ENCODE measurements at places on chromosomes 4 and X. TPM values are rescaled to one million over a fixed set of nuclear protein-coding genes. Genes with fewer than 3 reads are reported as not detected.

DNA sequence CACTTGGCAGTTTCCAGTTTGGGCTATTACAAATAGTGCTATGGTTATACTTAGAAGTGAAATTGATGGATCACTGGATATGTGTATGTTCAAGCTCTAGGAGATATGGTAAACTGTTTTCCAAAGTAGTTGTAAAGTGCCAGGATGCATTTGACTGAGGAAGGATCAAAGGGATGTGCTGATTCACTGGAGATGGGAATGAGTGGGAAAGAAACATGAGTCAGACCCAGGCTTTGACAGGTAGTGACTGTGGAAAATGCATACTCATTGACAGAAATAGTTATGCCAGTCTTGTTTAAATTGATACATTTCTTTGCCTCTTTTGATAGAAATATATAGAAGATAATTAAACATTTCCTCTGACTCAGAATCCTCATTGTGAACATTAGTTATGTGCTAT lies 77.9 kb downstream of the CEP135 start:
- H3K36me3 ChIP-seq, result no peaks in the 10 kb centered on the region
- no peak for DNase-seq
- H3K4me3 ChIP-seq, result no peak overlapping the region
- H3K27me3 ChIP-seq, result no peaks in the 10 kb centered on the region

- no peak overlapping the region for H3K4me3 ChIP-seq
- H3K27ac ChIP-seq, result no peak overlapping the region
- no peaks in the 10 kb centered on the region for H3K36me3 ChIP-seq
- H3K4me1 ChIP-seq, result no peaks in the 10 kb centered on the region
These were observed 86.6 kb downstream of the DDIT4L start for GRCh38 chr4:100103671-100104070.

DNA sequence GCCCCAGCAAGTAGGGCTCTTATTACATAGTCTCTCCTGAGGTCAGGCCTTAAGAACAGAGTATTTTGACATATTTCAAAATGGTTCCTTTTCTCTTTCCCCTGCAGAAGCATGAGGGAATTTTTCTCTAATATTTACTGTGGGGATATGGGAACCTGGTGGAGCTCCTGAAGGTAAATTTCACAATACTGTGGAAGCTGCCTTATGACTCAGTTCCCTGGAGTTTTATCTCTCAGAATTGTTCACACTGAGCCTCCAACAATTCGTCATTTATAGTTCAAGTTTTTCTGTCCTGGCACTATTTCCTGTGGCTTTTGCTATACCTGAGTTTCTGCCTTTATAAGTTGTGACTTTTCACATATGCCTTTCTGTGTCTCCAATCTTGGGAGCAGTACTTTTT lies 607.2 kb upstream of the NDST4 start:
- no peaks in the 10 kb centered on the region for H3K27me3 ChIP-seq
- DNase-seq, result no peak
- no peak overlapping the region for H3K4me3 ChIP-seq
- H3K4me1 ChIP-seq, result no peaks in the 10 kb centered on the region
- no peak overlapping the region for H3K27ac ChIP-seq

DNA sequence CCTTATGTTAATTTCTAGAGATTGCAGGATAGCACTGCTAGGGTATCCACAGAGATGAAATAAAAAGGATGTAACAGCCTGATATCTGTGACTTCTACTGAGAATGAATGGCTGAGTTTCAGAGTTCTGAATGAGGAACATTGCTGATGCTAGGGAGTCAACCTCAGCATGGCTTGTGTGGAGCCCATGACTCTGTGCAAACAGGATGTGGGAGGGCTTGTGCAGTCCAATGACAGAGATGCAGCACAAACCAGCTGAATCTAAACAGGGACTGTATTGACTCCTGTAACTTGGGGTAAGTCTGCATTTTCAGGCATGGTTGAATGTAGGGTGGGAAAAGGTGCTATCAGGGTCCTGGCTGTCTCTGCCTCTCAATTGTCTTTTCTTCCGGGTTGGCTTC lies 5.3 kb upstream of the RASL11B start:
- DNase-seq, result no peak
- no peak overlapping the region for H3K27ac ChIP-seq
- no peak overlapping the region for H3K4me3 ChIP-seq
- no peaks in the 10 kb centered on the region for H3K27me3 ChIP-seq
- H3K4me1 ChIP-seq, result no peaks in the 10 kb centered on the region

- H3K4me1 ChIP-seq, result no peaks in the 10 kb centered on the region
- H3K27me3 ChIP-seq, result no peaks in the 10 kb centered on the region
- H3K27ac ChIP-seq, result no peak overlapping the region
- H3K4me3 ChIP-seq, result no peak overlapping the region
- H3K36me3 ChIP-seq, result no peaks in the 10 kb centered on the region
- DNase-seq, result no peak
These were observed 1163.5 kb upstream of the PABPC4L start for GRCh38 chr4:135365065-135365464.

FAM241A gene
- 1.4 TPM for total RNA-seq

TCEAL6 gene
- total RNA-seq, result not detected

GABRB1 gene
- not detected for total RNA-seq

GALNTL6 gene
- not detected for total RNA-seq

TNIP3 gene
- total RNA-seq, result 0.63 TPM

Data from PC-9 (cell line).